ENCODE measurements at places on chromosomes 5 and 9. TPM values are rescaled to one million over a fixed set of nuclear protein-coding genes. Genes with fewer than 3 reads are reported as not detected.

Gene PCDHB16
- total RNA-seq: 4.0 TPM

Gene TXNDC8
- total RNA-seq: not detected

Gene SEC24A
- 12.7 TPM for total RNA-seq

Gene SHOC1
- total RNA-seq: not detected

Gene IL11RA
- 11.4 TPM for total RNA-seq

Gene RASEF
- 0.21 TPM for total RNA-seq

Gene CDX1
- total RNA-seq: not detected

Gene PCDHA2
- total RNA-seq: 3.7 TPM

Gene LCNL1
- not detected for total RNA-seq

Gene MXD3
- 31.1 TPM for total RNA-seq

DNA sequence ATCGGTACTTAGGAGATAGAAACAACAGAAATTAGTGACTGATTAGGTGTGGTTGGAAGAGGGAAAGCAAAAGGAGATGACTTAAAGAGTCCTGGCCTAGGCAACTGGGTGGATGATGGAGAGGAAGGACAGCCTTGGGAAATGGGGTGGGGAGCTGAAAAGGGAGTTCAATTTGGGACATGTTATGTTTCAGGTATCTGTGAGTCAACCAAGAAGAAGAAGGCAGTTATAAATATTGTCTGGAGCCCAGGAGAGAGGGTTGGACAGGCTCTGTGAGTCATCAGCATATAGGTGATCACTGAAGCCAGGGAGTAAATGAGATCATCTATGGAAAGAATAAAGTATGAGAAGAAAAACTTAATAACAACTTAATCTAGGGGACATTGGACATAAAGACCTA is 357.7 kb downstream of the NPR3 start:
- DNase-seq: no peak

DNA sequence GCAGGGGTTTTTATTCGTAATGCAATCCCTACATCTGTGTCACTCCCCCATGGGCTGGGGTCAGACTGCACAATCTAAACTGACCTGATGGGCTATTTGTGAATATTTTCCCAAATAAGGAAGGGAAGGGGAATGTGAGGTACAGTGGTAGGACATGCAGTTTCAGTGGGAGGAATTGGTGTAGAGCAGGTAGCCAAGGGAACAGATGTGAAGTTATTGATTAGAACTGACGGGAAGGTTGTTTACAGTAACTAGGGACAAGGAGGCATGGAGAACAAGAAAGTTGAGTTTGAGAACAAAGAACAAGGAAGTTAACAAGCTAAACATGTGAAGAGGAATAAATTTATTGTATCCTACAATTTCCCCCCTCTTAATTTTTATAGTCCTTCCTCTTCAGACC is 104.8 kb downstream of the CFAP95 start:
- no peak for DNase-seq

DNA sequence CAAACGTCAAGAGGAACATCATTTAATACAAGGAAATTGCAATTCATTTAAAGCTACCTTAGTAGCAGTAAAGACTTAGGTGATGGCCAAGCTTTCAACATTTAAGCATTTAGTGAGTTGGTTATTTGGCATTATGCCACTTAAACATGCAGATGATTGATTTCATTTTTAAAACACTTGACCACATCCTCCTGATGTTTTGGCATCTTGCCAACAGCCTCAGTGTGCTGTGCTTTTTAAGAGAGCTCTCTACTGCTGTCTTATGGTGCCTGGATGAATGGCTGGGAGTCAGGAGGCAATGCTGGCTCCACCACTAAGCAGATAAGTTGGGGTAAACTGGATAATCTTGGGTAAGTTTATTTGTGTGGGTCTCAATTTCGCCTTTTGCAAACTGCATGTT is 364.5 kb downstream of the MAN2A1 start:
- peak; percentile 20 for DNase-seq

GRCh38 chr5:32668552-32668951 is 42.6 kb upstream of the NPR3 start:
- no peak for DNase-seq

GRCh38 chr9:121884057-121884541 is 209.0 kb downstream of the TTLL11 start:
- peak; percentile 93 for DNase-seq

DNA sequence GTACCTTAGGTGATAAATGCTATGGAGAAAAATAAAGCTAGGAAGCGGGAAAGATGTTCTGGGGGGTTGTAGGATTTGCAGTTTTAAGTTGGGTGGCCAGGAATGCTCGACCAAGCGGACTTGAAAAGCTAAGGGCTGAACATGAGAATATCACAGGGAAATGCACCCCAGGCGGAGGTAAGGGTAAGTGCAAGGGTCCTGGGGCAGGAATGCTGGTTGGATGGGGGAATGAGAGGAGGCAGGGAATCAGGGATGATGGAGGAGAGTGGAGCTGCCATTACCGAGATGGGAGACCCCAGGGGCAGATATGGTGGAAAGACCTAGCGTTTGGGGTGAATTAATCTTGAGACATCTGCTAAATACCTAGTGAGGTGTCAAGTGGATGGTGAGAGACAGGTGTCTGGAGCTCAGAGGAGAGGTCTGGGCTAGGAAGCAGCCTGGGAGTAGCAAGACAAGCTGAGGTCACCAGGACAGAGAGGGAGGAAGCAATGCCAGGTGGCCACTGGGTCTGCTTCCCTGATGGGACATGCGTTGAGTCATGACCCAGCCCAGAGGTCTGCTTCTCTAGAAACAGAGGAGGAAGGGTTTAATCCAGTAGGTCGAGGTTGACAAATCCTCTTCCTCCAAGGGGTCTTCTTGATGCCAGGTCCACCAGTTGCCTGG is 77.7 kb upstream of the ASS1 start:
- no peak for DNase-seq

GRCh38 chr5:9439531-9440292 is 106.2 kb downstream of the SEMA5A start:
- DNase-seq: no peak

DNA sequence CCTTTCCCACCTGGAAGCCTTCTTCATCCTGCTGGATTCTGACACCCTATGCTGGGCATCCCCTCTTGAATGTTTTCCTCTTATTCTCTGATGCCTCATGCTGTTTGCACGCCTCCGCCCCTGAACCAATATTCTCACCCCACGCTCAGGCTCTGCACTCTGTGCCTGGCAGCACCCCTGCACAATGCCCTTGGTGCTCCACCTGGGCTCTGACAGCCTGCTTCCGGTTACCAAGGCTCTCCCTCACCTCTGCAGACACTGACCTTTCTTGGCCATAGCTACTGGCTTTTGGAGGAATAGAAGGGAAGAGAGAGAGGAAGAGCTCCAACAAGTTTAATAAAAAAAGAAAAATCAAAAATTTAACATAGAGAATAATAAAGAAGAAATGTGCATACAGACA is 108.7 kb upstream of the SHB start:
- no peak for DNase-seq

DNA sequence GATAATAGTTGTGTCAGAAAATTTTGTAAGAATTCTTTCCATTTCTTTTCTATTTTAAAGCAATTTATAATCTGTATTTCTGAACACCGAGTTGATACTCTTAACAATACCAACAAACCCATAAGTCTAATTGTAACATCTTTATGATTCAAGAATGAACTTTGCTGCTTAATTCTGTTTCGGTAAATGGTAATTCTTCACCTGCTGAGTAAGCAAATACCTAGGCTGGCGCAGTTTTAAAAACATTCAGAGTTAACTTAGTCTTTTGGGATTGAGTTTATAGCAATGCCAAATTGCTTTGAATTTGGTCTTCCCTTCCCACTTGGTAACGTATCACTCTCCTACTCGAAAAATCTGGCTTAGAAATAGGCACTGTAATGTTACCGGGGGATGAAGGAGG is 223.0 kb downstream of the MARCHF11 start:
- no peak for DNase-seq

DNA sequence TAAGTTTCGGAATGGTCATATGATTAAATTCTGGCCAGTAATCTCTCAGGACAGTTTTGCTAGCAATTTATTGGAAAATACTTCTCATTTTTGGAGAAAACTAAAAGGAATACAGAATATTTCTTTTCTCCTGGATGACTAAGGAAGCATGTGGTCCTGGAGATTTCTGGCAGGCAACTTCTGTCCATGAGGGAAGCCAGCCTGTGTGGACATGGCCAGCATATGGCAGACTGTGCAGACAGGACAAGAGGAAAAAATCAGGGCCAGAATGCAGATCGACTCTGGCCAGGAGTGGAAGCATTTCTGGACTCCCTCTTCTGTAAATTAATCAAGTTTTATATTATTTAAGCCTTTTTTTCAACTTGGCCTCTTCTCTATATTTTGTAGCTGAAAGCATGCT is 100.4 kb upstream of the CDH18 start:
- DNase-seq: no peak

DNA sequence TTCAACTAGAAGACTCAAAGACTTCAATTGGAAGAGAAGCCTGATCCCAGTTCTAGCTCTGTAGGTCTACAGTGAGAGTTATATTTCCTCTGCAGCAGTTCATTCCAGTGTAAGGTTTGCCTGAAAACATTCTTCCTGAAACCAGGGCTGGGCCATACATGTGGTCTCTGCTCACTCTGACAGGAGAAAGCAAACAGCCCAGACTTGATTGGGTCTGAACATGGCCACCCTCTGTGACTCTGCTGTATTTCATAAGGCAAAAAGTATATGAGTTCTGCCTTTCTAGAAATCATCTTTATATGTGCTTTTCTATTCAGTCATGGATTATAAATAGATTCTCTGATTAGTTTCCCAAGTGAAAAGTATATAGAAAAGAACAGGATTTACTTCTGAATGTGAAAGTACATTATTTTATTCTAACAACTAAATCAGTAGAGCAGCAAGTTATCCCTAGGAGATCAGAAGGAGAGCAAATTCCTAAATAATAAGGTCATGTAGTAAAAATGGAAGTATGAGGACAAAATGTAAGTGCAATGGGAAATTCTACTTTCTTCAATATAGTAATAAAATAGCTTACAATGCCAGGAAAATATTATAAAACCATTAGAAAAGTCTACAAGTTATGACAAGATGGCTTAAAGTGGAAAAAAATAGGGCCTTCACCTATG is 144.3 kb downstream of the EFNA5 start:
- no peak for DNase-seq

DNA sequence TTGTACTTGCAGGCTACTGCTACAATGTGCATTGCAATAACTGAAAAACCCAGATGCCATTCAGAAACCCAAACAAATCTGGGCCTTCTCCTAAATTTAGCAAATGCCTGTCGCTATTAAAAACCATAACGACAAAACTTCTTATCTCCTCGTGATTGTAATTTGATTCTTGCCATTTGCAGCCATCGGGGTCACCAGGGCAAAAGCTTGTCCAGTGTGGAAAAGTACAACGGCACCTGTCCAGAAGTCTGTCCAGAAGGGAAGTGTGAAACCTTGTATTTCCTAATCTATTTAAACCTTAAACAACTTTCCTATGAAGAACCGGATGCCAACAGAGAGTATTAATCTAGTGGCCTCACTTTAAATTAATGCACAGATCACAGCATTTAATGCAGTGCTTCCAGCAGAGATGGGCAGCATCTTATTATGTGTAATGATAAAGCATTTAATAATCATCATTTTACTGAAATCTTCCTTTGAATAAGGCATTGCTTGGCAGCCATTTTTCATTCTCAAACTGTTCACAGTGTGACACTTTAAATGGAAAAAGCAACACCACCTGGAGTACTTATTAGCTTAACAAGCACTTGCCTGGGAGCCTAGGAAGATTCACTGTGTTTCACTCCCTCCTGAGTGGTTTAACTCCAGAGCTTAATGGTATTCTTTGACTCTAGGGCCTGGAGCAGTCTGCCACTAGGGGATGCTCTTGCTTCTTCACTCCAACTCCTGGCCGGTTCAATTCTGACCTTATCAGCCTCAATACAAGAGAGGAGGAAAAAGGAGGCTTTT is 4.9 kb upstream of the C7 start:
- DNase-seq: peak; percentile 87

GRCh38 chr5:55104036-55104772 is 1.8 kb downstream of the GZMA start:
- peak; percentile 57 for DNase-seq

DNA sequence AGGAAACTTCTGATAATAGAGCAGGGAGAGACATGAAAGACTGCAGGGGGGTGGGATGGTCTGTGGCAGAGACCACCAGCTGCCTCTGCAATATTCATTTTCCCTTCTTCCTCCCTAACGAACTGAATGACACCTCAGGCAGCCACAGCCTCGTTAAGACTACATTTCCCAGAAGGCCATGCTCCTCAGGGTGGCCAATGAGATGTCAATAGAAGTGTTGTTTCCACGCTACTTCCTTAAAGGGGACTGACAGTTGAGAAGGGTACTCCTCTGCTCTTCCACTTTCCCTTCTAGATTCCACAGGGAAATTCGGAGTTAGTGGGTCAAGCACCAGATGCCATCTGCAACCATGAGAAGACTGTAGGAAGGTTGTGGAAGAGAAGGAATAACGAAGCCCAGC is 52.0 kb upstream of the DAPK1 start:
- DNase-seq: peak; percentile 55

GRCh38 chr9:89425921-89426383 is 72.0 kb downstream of the SEMA4D start:
- no peak for DNase-seq

DNA sequence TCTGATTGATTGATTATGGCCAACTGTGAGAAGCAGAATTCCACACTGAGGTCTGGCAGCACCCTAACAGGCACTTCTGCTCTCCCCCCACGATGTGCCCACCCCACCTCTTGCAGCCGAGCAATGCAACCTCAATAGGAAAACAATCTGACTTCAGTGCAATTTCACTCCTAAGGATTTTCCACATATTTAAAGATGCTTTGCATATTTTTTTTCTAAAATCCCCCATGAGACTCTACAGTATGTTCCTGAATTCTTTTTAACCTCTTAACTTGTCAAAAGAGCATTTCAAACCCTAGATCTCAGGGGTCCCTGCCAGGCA is 243.1 kb downstream of the AUH start:
- DNase-seq: no peak

- no peak for DNase-seq
Observed at GRCh38 chr9:80775530-80775929, 913.8 kb downstream of the TLE1 start.

DNA sequence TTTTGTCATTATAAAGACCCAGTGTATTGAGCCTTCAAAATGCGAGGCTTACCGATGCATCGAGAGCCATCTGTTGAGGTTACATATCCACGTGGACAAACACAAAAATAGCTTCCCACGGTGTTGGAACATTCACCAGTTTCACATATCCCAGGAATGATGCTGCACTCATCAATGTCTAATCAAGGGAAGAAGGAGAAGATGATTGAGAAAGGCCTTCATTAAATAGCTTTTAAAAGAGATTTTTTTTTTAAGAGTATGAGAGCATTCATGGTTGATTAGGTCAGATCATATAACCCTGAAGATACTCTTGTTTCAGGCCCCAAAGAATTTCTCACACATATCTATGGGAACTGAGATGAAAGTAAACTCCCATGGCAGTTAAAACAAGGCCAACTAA is 129.4 kb downstream of the FBN2 start:
- no peak for DNase-seq

Measured in neural progenitor cell (in vitro differentiated cells).